ENCODE measurements at places on chromosomes 2 and 18.

GRCh38 chr2:173982918-173983317 is 17.7 kb upstream of the SP3 start:
- DNase-seq, result no peak

GRCh38 chr18:54250846-54251261 is 18.5 kb upstream of the POLI start:
- peak; percentile 67 for DNase-seq

GRCh38 chr2:188444106-188444835 is 152.6 kb downstream of the GULP1 start:
- no peak for DNase-seq

- no peak for DNase-seq
These were observed 7.1 kb downstream of the MTA3 start for GRCh38 chr2:42575458-42576064.

DNA sequence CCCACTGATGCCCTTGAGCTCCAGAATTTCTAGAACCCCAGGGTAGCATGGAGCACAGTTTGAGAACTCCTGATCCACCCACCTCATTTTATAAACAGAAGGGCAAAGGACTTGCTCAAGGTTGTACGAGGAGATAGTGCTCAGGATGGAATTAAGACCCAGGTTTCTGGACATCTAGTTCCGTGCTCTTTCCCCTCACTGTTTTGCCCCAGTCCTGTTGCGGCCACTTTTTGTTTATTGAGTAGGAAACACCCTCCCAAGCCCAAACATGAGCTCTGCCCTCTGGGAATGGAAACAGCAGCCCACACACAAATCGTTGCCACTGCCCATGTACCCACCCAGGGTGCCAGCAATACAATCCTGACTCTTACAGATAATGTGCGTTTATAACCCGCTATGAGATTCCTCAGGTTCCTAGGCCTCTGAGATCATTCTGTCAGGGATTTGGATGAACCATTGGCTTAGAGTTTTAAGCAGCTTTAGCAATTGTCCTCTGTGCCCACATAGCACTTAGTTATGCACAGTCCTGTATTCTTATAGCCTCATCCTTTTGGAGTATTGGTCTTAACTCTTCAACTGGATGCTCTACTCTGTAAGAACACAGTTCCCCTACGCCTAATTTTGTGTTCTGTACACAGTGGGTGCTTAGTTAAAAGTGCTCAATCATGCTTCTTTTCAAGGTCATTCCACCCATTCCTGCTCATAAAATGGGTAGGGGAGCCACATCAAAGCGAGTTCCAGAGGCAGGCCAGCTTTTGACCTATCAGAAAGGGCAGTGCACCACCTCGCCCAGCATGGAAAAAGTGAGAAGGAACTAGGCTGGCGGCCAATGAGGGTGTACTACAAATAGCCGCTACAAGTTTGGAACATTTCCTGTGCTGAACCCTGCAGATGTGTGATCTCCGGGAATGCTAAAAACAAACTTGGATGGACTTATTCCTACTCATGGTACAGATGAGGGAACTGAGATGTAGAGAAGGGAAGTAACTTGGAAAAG is 60.3 kb upstream of the IGFBP2 start:
- no peak for DNase-seq

- DNase-seq, result no peak
These were observed 58.0 kb upstream of the ZNF236 start for GRCh38 chr18:76764291-76764901.

- DNase-seq, result no peak
These were observed 3.9 kb downstream of the CHST10 start for GRCh38 chr2:100413571-100413970.

DNA sequence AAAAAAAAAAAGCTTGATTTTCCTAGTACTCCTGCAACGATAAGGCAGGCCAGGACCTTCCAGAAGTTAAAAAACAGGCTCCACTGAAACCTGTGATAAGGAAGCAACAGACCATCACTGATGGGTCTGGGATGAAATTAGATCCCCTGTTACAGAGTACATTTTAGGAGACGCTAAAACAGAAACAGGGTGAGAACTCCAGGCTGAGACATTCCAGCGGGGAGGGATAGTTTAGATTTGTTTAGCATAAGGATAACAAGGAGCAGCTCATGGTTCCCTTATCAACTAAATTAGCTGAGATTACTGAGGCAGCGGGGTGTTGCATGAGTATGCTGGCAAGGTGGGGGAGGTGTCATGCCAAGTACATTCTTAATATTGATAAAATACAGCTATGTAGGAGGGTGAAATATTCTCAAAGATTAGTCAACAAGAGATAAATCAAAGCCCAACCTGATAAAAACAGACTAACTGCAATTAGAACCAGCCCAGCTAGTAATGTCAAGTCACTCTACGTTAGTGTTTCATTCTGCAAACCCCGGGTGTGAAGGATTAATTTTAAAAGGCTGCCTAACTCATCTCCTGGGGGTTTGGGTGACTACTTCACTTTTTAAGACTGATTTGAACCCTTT is 75.0 kb upstream of the BZW1 start:
- no peak for DNase-seq

- no peak for DNase-seq
These were observed 70.9 kb upstream of the EML6 start for GRCh38 chr2:54652540-54652939.

- DNase-seq, result no peak
These were observed 145.5 kb downstream of the FTCDNL1 start for GRCh38 chr2:199705538-199705937.

GRCh38 chr2:196719110-196719872 is 79.8 kb downstream of the CCDC150 start:
- peak; percentile 85 for DNase-seq

DNA sequence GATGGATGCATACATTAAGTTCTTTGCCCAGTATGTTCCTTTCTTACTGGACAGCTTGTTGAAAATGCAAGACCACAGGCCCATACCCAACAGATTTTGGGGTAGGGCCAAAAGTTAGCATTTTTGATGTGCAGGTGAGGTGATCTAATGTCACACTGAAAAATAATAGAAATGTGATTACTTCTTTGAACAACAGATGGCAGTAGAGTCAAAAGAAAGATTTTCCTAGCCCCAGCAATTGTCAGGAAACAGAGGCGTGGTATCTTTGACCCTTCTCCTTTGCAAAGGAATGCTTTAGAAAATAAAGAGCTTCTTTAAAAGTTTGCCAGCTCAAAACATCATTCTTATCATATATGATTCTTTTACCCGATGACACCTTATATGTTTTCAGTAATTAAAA is 343.6 kb upstream of the SYT4 start:
- peak; percentile 35 for DNase-seq
